ENCODE measurements at places on chromosomes 2 and 18.

DNA sequence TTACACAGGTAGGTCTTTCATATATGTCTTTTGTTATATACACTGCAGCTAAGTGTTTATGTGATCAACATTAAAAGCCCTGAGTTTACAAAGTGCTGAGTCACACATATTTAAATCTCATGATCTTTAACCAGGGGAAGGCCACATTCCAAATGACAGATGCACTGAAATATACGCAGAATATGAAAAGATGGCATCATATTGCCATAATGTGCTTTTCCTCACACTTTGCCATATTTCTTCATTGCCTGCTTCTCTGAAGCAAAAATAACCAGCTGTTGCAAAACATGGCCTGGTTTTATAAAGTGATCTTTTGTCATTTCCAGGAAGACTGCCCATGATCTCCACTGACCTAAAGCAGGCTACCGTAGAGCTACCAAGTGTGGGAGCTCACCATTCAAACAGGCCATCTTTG is 93.5 kb upstream of the MAPRE2 start:
- DNase-seq, result peak; percentile 82

- DNase-seq, result no peak
Observed at GRCh38 chr2:179605341-179605740, 256.1 kb downstream of the ZNF385B start.

- no peak for DNase-seq
Observed at GRCh38 chr18:59159986-59160385, 20.3 kb downstream of the SEC11C start.

GRCh38 chr2:3805201-3805939 is 102.0 kb downstream of the DCDC2C start:
- no peak for DNase-seq

- no peak for DNase-seq
Observed at GRCh38 chr2:208234786-208235185, 20.1 kb downstream of the IDH1 start.

DNA sequence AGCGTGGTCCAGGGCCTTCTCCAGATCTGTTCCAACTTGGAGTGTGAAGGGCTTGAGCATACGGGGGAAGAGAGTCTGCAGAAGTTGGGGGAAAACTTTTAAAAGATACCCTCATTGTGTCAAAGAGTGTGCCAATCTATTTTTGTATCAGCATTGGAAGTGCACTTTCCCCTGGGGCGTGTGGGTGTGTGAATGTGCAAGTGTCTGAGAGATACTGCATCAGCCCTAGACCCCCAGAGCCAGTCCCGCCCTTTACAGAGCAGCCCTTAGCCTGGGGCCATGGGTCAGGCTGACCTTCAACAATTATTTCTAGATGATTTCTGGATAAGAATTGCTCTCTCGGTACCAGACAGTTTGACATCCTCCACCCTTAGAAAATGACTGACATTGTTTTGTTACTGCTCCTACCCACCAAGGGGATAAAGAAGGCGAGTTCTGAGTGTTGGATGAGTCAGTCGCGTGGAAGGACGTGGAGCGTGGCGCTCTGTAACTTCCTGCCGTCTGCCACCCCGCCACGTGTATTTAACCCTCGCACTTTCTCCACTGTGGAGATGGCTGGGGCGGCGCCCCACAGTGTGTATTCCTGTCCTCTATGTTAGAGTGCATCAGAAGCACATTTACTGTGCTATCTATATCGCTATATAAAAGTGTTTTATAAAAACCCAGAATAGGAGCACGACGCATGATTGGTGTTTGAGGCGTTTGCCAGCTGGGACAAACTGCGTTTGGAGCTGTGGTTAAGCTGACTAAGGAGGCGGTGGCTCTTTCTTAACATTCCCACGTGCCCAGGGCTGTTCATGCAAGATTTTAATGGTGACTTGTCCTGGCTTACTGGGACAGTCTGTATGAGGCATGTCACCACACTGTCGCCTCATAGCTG is 122.6 kb downstream of the CABLES1 start:
- DNase-seq, result peak; percentile 79

GRCh38 chr18:58163004-58163590 is 119.1 kb downstream of the NEDD4L start:
- DNase-seq, result no peak

GRCh38 chr2:241561832-241562231 is 3.3 kb downstream of the BOK start:
- peak; percentile 61 for DNase-seq

DNA sequence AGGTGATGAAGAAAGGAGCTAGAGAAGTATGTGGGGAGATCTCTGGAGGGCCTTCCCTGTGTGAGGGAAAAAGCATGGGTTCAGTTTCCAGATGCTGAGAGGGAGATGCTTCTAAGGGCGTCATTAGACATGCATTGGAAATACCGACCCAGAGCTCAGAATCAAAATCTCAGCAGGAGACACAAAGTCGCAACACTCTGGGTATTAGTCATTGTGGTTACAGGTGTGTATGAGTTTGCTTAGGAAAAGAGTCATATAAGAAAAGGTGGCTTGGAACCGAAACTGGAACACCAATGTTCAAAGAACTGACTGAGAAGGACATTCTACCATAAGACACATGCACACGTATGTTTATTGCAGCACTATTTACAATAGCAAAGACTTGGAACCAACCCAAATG is 477.1 kb downstream of the FBXO15 start:
- DNase-seq, result no peak

- DNase-seq, result peak; percentile 18
Observed at GRCh38 chr2:147543056-147543455, 301.8 kb upstream of the ACVR2A start.

DNA sequence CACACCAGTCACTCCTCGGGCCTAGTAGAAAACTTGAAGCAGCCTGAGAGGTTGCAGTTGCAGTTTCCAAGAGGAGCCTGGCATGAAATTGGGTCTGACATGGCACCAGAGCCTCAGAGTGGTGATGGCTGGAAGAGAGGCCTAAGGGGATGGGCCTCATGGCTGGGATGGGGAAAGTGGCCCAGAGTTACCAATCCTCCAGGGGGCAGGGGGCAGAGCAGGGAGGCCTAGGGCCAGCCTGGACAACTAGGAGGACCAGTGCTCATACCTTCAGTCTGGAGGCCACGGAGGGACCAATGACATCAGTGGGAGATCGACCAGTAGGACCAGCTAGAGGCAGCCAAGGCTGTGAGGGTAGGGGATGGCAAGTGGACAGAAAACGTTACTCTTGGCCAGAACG is 15.1 kb upstream of the ADCY3 start:
- DNase-seq, result no peak

GRCh38 chr2:194332799-194333490 is 1324.1 kb upstream of the SLC39A10 start:
- no peak for DNase-seq

Measured in LHCN-M2 (cell line).